ENCODE measurements at places on chromosomes 4 and X. TPM values are rescaled to one million over a fixed set of nuclear protein-coding genes. Genes with fewer than 3 reads are reported as not detected.

Gene COL25A1
- not detected for total RNA-seq

Gene DRP2
- 0.44 TPM for total RNA-seq

Gene IL2
- total RNA-seq = not detected

Gene CCNB3
- not detected for total RNA-seq

Gene CSAG1
- 6.6 TPM for total RNA-seq

Gene DGKK
- 0.05 TPM for total RNA-seq

Gene AFF2
- total RNA-seq = 0.07 TPM

Gene STEEP1
- total RNA-seq = 66.6 TPM

Gene HTR2C
- 0.76 TPM for total RNA-seq

All from M059J (cell line).